ENCODE measurements at places on chromosomes 13 and 19.

- peak; percentile 77 for DNase-seq
Measured at GRCh38 chr19:41351339-41352245, 2.1 kb downstream of the TGFB1 start.

DNA sequence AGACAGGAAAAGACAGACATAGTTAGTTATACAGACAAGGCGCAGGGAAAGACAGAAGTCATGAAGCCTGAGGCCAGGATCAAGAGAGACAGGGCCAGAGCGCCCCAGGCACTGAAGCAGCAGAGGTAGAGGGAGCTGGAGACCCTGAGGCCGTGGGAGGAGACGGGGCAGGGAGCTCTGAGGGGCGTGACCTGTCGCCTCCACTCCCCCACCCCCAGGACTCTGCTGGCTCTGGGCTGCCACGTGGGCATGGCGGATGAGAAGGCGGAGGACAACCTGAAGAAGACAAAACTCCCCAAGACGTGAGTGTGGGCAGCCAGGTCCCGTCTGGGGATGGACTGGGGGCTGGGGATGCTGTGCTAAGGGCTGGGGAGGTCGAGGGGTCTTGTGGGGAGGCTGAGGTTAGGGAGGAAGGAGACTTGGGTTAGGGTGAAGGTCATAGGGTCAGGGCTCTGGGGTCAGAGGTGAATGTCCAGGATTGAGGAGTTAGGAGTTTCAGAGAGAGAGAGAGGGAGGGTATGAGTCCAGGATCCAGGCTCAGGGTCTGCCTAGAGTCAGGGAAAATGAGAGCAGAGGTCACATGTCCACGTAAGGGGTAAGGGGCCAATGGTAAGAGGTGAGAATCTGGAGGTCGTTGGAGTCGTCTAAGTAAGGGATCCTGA, 31.1 kb downstream of the RYR1 start:
- DNase-seq: no peak

- no peak for DNase-seq
Measured at GRCh38 chr13:32381539-32381938, 46.4 kb downstream of the N4BP2L1 start.

DNA sequence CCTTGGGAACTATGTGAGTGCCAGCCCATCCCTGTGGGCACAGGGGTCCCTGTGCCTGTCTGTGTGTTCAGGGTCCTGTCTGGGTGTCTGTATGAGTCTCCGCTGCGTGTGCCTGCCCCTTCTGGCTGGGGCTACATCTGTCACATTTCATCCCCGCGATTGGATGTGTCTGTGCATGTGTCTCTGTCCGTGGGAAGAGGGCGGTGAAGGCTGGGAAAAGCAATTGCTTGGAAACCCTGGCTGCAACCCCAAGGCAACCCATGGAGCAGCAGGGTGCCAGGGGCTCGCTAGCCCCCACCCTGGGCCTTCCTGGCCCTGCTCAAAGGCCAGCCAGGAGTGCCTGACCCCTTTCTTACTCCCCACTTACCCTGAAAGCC, 1.4 kb downstream of the MAG start:
- DNase-seq: no peak

- no peak for DNase-seq
Measured at GRCh38 chr13:97630725-97631124, 196.8 kb downstream of the RAP2A start.

DNA sequence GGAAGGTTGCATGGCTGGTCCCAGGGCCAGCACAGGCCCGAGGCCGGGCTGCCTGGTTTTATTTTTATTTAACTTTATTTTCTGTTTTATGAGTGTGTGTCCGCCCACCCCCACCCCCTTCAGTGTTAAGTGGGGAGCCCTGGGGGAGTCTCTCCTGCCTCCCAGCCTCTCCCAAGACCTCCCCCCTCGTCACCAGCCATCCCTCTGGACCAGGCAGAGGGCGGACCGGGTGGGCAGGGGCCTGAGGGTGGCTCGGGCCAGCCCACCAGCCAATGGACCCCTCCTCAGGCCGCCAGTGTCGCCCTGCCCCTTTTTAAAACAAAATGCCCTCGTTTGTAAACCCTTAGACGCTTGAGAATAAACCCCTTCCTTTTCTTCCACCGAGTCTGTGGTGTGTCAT, 531 bp upstream of the TGFBR3L start:
- no peak for DNase-seq

DNA sequence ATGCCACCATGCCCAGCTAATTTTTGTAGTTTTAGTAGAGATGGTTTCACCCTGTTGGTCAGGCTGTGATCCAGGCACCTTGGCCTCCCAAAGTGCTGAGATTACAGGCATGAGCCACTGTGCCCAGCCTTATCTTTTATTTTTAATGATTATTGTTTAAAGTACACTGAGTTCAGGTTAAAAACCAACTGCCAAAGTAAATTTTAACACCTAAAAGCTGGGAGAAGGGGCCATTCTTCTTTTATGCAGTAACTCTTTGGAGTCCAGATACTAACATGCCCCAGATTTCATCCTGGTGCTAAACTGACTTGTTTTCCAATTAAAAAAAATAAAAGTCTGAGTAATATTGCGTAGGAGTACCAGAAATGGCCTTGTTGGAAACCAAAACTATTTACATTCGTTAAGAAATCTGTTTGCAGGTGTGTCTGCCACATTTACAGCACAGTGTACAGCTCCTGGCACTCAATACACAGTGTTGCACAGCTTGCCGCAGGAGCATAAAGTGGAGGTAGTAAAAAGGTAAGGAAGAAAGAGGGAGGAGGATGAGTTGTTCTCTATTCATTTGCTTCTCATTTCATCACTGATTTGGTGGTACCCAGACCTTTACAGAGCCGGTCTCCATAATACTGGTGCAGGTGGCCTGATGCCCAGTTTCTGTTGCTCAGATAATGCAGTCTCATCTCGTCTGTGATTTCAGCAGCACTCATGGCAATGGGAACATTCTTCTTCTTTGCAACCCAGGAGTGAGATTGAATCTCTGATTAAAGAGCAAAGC, 108.9 kb downstream of the PCCA start:
- DNase-seq: no peak

DNA sequence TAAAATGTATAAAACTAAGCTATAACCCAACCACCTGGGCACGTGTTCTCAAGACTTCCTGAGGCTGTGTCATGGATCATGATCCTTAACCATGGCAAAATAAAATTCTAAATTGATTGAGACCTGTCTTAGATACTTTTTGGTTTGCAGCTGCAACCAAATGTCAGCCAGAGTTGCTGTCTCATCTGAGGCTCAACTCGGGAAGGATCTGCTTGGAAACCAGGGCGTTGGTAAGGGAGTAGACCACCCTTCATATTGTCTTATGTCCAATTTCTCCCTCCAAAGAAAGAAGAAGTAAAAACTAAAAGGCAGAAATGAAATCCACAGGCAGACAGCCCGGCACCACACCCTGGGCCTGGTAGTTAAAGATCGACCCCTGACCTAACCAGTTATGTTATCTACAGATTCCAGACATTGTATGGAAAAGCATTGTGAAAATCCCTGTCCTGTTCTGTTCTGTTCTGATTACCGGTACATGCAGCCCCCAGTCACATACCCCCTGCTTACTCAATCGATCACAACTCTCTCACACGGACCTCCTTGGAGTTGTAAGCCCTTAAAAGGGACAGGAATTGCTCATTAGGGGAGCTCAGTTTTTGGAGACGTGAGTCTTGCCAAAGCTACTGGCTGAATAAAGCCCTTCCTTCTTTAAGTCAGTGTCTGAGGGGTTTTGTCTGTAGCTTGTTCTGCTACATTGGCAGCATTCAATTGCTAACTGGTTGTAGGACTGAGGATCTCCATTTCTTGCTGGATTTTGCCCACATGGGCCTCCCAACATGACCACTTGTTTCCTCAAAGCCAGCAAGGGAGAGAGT, 22.9 kb upstream of the IGSF23 start:
- no peak for DNase-seq

- DNase-seq: no peak
Measured at GRCh38 chr13:50940509-50940908, 30.9 kb downstream of the RNASEH2B start.

- no peak for DNase-seq
Measured at GRCh38 chr13:110134801-110135200, 172.2 kb downstream of the COL4A1 start.

- no peak for DNase-seq
Measured at GRCh38 chr13:25371158-25371874, 458 bp upstream of the ATP8A2 start.

GRCh38 chr13:109494925-109495369, 291.4 kb downstream of the IRS2 start:
- no peak for DNase-seq

DNA sequence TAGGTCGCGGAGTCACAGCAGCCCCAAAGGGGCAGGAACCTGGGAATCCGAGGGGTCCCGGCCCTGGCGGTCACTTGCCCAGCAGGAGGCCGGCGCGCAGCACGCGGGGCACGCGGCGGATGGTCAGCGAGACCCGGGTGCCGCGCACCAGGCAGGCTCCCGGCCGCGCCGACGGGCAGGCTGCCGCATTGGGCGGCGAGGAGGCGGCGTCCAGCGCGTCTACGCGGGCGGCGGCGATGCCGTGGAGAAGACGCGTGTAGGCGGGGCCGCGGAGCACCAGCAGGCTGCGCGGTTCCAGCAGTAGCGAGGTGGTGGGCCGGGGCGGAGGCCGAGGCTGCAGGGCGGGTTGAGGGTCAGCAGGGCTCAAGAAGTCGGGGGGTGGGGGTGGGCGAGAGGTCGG, 607 bp upstream of the SYNE4 start:
- DNase-seq: no peak

GRCh38 chr13:21413013-21413412, 46.1 kb downstream of the ZDHHC20 start:
- no peak for DNase-seq

GRCh38 chr13:66830940-66831716, 399.0 kb downstream of the PCDH9 start:
- no peak for DNase-seq

GRCh38 chr13:87820241-87820640, 149.1 kb downstream of the SLITRK5 start:
- DNase-seq: no peak

DNA sequence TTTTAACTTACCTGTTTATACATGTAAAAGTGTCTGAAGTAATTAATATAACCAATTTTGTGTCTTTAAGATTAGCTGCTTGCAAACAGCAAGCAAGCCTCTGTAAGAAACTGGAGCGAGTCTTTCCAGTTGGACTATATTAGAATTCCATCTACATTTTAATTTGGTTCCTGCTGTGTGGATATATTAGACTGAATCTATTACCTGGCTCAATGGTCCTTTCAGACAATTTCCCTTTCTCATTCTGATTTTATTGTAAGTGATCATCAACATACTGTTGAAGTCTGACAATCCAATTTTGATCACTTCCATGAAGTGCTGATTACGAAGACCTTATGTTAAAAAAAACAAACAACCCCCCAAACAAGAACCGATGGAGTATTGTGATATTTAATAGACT, 72.3 kb downstream of the GPC5 start:
- DNase-seq: no peak

- no peak for DNase-seq
Measured at GRCh38 chr13:99063952-99064351, 86.1 kb upstream of the DOCK9 start.

- no peak for DNase-seq
Measured at GRCh38 chr13:19910336-19911072, 47.1 kb upstream of the ZMYM5 start.

DNA sequence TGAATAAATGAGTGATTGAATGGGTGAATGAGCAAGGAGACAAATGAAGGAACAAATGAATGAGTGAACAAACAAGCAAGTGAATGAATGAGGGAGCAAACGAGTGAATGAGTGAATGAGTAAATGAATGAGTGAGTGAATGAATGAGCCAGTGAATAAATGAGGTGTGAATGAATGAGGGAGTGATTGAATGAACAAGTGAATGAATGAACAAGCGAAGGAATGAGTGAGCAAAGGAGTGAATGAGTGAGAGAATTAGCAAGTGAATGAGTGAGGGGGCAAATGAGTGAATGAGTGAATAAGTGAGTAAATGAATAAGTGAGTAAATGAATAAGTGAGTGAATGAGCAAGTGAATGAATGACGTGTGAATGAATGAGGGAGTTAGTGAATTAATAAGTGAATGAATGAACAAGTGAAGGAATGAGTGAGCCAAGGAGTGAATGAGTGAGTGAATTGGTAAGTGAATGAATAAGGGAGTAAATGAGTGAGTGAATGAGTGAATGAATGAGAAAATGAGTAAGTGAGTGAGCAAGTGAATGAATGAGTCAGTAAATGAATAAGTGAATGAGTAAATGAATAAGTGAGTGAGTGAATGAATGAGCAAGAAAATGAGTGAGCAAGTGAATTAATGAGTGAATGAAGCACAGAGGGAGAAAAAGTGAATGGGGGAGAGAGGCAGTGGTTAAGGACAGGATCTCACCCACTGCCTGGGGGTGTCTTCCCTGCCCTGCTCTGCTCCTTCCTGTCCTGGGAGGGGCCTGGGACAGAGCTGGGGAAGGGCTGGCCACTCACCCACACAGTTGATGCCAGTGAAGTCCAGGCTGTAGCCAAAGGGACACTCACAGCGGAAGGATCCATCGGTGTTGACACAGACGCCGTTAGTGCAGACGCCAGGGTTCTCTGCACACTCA, 36.4 kb downstream of the CCL25 start:
- no peak for DNase-seq

DNA sequence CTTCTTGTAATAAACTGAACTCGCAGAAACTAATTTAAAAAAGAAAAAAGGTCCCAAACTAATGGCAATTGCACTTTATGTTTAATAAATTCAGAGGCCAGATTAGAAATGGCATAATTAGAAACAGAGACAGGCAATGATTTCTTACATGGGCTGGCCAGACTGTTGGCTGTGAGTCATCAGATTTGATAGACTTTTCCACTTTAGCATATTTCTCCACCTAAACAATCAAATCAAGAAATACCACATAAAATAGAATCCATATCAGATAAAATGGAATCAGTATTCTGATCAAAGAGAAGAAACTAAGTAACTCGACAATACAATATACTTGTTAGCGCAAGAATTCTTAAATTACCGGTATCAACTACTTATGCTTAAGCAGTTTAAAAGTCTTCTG, 29.0 kb downstream of the EXOSC8 start:
- DNase-seq: no peak

- no peak for DNase-seq
Measured at GRCh38 chr13:24629320-24629719, 50.9 kb upstream of the ATP12A start.

GRCh38 chr19:29372091-29372415, 153.7 kb upstream of the VSTM2B start:
- no peak for DNase-seq

GRCh38 chr19:29927944-29928625, 14.0 kb upstream of the URI1 start:
- no peak for DNase-seq

DNA sequence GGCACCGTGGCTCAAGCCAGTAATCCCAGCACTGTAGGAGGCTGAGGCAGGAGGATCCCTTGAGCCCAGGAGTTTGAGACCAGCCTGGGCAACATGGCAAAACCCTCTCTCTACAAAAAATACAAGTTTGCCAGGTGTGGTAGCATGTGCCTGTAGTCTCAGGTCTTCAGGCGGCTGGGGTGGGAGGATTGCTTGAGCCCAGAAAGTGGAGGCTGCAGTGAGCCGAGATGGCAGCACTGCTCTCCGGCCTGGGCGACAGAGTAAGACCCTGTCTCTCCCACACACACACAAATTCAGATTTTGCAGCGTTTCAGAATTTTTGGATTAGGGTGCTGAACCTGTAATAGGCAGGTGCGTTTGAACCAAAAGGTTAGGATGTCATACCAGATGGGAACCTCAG, 2.2 kb downstream of the RPS11 start:
- no peak for DNase-seq

GRCh38 chr13:29453617-29454011, 141.9 kb downstream of the SLC7A1 start:
- no peak for DNase-seq

Measured in effector CD8-positive, alpha-beta T cell (primary cell).